Renal cortex interstitium (tissue), 15 donors: ENCODE measurements at places on chromosomes 2 and 18. TPM values are rescaled to one million over a fixed set of nuclear protein-coding genes. Genes with fewer than 3 reads are reported as not detected.

GRCh38 chr2:33412920-33413319 lies 63.5 kb upstream of the RASGRP3 start:
- no peak for DNase-seq

DNA sequence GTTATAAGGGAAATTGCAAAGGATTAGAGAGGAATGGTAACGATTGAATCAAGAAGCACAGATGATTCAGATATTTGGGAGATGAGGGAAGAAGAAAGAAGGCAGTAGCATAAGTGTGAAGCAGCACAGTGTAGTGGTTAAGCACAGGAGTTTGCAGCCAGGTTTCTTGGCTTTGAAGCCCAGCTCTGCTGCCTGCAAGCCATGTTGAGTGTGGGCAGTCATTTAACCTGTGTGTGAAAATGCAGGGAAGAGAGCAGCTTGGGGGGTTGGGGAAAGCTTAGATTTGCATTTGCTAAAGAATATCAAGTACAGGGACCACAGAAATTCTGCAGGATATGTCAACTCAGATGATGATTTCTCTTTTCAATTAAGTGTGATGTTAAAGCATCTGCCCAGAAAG lies 21.5 kb upstream of the RBMS1 start:
- no peak for DNase-seq

- no peak for DNase-seq
Observed at GRCh38 chr2:60699617-60700016, 56.5 kb upstream of the PAPOLG start.

- DNase-seq: no peak
Observed at GRCh38 chr18:10397004-10397403, 57.4 kb upstream of the APCDD1 start.

DNA sequence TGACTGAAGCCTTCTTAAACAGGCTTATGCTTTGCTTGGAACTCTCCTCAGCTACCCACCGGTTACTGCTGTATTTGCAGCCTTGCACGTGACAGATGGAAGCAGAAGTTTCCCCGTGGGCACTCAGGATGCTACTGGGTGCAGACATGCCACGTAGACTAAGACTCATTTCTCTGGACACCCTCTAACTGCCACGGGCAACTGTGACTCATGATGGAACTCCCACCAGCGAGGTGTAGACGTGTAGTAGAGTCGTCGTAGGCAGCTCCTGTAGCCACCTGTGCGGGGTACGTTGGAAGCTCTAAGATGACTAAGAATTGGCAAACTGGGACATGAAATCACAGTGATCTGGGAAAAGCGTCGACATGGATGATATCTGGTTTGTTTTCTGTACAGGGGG lies 27.5 kb downstream of the TSHZ1 start:
- DNase-seq: no peak

DNA sequence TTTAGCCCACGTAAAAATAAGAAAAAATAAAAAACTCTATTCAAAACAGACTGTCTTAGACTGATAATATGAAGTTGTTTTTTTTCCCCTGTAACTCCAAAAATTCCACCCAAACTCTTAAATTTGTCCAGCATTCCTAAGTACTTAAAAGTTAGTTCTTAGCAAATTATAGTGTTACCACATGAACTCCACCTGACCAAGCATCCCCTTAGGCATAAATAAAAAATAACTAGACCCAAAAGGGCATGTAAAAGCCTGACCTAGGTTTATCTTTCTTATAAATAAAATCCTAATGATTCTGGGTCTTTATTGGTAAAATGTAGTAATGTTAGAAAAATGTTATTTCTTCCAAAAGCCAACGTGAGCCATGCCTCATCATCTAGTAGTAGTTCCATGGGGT lies 54.3 kb downstream of the TTC21B start:
- DNase-seq: no peak

DNA sequence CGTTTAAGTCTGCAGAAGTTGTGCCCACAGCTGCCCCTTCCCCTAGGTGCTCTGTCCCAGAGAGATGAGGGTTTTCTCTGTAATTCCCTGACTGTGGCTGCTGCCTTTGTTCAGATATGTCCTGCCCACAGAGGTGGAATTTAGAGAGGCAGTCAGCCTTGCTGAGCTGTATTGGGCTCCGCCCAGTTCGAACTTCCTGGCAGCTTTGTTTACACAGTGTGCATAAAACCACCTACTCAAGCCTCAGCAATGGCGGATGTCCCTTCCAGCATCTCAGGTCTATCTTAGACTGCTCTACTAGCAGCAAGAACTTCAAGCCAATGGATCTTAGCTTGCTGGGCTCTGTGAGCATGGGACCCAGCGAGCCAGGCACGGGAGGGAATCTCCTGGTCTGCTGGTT lies 48.1 kb downstream of the LHCGR start:
- DNase-seq: no peak

DNA sequence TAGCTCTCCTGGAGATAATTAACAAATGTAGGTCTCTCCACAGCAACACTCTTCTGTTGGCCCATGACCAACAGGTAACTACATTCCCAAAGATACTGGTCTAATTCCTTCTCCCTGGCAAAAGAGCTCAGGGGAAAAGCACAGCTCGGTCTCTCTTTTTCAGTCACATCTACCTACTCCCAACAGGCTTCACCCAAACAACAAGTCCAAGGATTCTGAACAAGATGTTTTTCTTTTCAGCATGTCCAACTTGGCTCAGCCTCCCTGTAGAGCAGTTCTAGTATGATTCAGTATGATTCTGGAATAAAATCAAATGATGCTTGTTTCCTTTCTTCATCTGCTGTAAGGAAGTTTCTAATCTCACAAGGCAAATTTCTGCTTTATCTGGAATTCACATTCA lies 1704.8 kb upstream of the PIK3C3 start:
- no peak for DNase-seq

The HOXD3 gene
- polyA plus RNA-seq: 25.3 TPM

The TSPYL6 gene
- not detected for polyA plus RNA-seq

The POTEJ gene
- polyA plus RNA-seq: not detected
